CD4-positive, alpha-beta T cell treated with Interferon alpha-2 for 1 hour (primary cell): ENCODE measurements at places on chromosomes 7 and 10.
A peak's percentile ranks its signal among the peaks of the same experiment; 100 is the strongest.

DNA sequence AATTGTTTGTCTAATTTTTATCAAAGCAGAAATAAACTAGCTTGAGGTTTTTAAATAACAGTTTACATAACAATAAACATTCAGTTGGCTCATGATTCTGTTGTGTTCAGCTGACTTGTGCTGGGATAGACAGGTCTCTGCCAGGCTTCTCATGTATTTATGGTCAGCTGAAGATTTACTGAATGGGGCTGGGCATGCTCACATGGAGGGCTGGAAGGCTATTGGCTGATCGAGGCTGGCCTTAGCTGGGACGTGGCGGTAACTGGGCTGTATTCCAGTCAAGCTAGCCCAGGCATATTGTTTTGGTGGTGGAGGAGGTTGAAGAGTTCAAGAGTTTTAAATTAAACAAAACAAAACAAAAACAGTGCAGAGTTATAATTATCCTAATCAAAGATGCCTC, 251.0 kb upstream of the MTPN start:
- DNase-seq, result no peak

- DNase-seq, result no peak
Measured at GRCh38 chr7:42096681-42097561, 140.1 kb downstream of the GLI3 start.

GRCh38 chr7:13151978-13152377, 464.5 kb downstream of the ARL4A start:
- DNase-seq, result no peak

- no peak for DNase-seq
Measured at GRCh38 chr10:32680803-32681557, 235.0 kb downstream of the CCDC7 start.

- DNase-seq, result no peak
Measured at GRCh38 chr10:89555688-89556445, 20.5 kb upstream of the SLC16A12 start.

DNA sequence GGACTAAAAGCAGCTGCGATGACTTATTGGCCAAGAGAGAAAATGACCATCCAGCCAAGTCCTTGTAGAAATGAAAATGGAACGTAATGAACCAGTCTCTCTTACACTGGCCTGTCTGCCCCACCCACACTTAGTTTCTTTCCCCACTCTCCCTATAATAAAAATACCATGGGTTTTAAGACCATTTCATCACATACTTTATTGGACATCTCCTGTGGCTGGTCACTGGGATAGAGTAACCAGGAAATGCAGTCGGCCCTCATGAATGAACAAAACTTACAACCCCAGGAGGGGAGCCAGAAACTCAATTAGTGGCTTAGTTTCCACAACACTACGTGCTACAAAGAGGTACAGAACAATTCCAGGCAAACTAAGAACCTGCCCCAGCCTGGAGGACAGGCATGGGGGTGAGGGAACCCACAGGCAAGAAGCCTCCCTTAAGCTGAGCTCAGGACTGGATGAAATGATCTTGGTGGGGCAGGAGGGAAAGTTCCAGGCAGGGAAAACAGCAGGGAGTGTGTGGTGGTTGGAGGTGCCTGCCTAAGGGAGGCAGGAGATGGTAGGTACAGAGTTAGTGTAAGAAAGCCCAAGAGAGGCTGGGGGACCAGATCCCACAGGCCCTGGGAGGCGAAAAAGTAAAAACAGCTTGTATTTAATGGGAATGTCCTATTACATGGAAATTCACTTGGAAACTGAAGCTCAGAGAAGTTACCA, 29.6 kb downstream of the MKI67 start:
- DNase-seq, result no peak

DNA sequence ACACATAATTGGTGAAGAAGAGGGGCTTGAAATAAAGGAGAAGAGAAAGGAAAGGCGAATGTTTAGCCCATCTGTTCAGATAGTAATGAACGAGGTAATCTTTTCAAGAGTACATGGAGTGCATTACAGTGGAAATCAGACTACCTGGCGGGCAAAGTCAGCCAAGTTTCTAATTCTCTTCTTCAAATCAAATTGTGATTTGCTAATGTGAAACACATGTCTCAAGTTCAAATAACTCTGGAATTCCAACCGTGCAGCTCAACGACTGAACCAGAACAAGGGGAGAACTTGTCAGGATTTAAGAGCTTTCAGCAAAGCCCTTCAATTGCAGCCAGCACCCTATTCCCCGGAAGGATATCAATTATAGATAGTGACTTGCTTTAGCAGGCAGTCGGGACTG, 216.9 kb downstream of the GLI3 start:
- no peak for DNase-seq

DNA sequence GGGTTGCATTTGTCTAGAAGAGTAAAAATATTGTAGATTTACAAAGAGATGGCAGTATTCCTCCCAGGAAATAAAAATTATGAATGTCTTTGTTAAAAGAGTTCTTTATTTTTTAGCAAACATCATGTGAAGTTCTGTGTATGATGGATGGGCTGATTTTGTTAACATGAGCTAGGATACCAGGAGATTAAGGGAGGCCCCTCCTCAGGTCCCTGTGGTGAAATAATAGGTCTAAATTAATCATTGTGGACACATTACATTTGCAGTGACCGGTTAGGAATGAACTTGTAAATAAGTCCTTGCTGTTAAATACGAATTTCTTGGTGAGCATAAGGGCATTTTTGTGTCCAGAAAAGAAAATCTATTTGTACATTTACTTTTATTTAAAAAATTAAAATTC, 339.4 kb upstream of the PHF14 start:
- DNase-seq, result no peak

DNA sequence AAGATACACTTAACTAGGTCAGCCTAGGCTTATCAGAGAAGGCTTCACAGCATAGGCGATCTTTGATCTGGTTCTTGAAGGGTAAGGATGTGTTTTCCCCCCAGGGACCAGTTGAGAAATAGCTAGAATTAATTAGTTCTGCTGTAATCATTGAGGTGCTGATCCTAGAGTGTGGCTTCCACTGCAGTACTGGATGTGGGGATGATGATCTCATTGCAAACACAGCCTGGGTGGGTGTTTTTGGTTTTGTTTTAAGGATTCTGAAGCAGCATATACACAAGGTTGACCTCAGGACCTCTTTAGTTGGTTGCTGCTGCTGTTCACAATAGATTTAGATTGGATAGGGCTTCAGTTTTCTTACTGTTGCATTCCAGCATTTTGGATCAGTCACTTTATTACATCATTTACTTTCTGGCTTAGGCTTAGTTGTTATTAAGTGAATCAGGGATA, 159.7 kb downstream of the AUTS2 start:
- no peak for DNase-seq

GRCh38 chr10:68574051-68574450, 13.9 kb downstream of the TET1 start:
- DNase-seq, result no peak

GRCh38 chr7:143954135-143954534, 509 bp upstream of the OR2F1 start:
- DNase-seq, result no peak

DNA sequence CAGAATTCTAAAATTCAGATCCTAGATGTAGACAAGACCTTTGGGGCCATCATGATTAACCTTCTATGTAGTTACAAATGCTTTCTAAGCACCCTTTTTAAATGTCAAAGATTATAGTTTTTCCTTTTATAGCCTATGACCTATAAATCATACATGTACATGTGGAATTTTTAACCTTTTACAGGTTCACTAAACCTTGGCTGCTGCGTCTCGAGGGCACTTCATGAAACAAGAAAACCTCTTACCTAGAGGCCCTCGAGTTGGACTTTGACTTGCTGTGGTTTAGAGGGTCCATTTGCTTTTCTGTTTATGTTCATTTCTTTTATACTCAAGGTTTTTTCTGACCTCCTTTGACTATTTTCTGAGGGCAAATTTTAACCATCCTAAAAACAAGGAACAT, 302.2 kb downstream of the CSTF2T start:
- DNase-seq, result no peak

DNA sequence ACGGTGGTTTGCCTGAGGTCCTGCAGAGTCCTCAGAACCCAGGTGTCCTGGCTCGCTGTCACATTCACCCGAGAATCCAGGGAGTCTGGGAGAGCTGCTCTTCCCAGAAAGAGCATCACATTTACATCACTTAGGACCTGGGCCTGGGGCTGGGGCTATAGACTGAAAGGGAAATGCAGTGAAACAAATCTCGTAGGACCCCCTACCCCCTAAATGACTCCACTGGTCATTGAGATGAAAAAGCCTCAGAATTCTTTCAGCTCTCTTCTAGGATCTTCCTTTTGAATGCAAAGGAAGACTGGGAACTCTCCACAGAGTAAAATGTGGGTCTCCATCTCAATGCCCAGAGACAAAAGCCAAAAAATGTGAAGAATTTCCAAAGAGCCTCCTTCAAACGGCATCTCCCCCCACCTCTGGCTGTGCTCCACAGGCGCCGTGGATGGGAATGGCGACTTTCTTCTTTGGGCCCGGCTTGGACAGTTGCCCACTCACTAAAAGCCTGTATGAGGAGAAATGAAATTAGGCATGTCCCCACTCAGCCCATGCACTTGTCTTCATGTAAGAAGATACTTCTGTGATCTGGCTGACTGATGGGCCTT, 49.0 kb upstream of the PODXL start:
- no peak for DNase-seq

GRCh38 chr10:125709553-125710474, 9.7 kb upstream of the EDRF1 start:
- DNase-seq, result no peak

GRCh38 chr10:8159341-8160165, 105.1 kb downstream of the GATA3 start:
- no peak for DNase-seq

DNA sequence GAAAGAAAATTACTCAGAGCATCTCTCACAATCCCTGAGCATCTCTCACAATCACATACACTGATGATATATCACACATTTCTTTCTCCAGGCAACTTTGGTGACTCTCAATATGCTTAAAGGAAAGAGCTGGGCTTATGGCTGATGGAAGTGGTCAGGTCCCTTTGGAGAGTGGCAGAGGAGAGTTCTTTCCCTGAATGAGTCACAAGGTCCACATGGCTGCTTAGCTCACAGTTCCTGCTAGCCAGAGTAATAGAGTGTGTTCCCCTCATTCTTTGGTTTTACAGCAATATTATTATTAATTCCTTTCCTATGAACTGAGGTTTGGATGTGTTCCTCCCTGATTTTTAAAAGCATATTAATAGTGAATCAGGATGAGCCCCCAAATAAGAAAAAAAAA, 287.4 kb downstream of the C7orf25 start:
- no peak for DNase-seq

GRCh38 chr10:79320820-79321493, 26.3 kb upstream of the PPIF start:
- peak; percentile 67 for DNase-seq

- DNase-seq, result peak; percentile 47
Measured at GRCh38 chr10:128103229-128103714, 23.0 kb downstream of the MKI67 start.

DNA sequence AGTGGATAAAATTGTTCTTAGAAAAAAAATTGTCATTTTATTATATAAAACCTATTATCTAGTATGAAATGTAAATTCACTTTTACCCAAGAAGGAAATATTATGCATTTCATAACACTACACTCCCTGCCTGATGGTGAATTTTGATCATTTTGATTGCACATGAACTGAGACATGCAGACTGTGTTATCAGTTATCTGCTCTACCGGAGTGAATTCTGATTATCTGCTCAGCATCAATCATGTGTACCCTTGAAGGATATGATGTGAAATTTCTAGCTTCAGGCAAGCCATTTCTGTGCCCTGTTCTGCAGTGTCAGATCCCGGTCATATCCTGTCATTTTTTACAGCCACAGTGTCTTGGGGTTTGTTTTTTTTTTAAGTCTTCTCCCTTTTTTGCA, 85.0 kb upstream of the FGL2 start:
- no peak for DNase-seq

DNA sequence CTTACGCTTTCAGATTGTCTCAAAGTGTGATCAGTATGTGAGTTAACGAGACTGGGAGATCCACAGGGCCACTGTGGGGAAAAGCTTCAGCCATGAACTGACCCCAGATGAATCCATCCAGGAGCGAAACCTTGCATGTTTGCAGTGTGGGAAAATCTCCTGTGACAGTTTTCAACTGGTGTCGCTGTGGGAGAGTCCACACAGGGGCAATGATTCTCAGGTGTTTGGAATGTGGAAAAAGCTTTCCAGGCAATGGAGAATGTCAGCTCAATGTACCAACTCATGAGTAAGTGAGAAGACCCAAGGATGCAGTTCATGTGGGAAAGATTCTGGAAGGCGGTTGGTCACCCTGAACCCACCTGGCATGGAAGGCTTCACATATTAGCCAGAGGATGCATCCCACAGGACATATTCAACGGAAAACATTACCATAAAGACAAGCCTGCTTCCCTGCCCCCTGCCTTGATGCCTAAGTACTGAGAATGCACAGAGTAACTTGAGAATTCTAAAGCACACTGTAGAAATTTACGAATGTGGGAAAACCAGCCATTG, 204.1 kb upstream of the BMPER start:
- no peak for DNase-seq

DNA sequence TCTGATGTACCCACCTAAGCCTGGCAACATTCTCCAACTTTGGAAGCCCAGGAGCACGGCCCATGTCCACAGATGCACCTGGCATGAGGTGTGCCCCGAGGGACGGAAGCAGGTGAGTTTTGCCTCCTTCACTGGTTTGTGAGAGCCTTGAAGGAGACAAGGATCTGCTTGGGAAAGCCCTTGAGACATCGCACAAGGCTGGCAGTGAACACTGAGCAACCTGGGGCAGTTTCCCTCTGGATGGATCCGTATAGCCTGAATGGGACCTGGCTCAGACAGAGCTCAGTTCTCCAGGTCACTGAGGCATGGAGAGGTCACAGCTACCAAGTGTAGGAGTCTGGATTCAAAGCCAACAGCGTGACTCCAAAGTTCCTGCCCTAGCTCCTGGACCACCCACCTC, 8.8 kb upstream of the NUPR2 start:
- DNase-seq, result no peak

GRCh38 chr10:122164815-122165483, 106.1 kb upstream of the BTBD16 start:
- no peak for DNase-seq

DNA sequence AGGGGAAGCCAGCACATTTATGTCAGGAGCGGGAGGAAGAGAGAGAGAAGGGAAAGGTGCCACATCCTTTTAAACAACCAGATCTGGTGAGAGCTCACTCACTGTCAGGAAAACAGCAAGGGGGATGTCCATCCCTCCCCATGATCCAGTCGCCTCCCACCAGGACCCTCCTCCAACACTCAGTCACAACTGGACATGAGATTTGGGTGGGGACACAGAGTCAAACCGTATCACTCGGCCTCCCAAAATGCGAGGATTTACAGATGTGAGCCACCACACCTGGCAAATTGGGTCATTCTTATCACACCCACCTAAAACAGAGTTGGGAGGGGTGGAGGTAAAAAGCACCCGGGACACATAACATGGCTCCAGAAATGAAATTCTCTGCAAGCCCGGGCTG, 41.0 kb downstream of the CARD11 start:
- no peak for DNase-seq

DNA sequence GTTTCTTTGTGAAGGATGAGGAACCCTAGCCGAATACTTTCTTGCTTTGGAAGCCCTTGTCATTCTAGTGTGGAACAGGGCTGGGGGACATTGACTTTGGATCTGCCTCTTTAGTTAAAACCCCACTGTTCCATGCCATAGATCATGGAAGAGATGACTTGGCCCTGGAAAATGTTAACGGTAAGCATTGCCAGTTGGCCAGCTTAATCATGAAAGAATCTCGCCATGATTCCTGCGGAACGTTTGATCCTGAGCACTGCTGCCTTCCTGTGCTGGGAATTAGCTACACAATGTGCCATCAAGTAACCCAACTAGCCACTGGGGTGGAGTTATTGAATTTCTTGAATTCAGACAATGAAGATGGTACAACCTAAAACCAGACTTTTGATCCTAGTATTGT, 177.6 kb upstream of the FZD8 start:
- no peak for DNase-seq

- DNase-seq, result no peak
Measured at GRCh38 chr10:86443069-86443468, 76.5 kb upstream of the GRID1 start.
